SJCRH30 (cell line): ENCODE measurements at places on chromosomes 5 and 9.

DNA sequence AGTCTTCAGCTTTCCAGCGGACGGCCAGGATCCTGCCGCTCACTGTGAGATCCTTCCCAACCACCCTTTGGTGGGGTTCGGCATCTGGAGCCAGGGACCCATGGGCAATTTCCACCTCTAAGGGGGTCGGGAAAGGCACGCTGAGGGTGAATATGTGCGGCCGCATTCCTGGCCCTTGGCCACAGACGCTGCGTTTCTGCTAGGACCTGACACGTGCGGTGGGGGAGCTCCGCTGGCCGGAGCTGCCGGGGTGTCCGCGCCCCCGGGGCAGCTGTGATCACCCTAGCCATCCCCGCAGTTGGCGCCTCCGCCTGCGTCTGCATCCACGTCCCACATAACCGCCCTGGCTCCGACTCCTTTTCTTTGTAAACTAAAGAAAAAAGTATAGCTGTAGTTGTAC, 5.3 kb upstream of the DNAJA1 start:
- no peaks in the 10 kb centered on the region for H3K27me3 ChIP-seq
- peaks cover 6% of the 10 kb centered on the region; the same call in 1 of the 2 replicates for H3K4me1 ChIP-seq
- H3K4me3 ChIP-seq = no peak overlapping the region
- H3K27ac ChIP-seq = no peak overlapping the region

- H3K27me3 ChIP-seq = no peaks in the 10 kb centered on the region
- no peak overlapping the region for H3K27ac ChIP-seq
- H3K4me1 ChIP-seq = peaks cover 26% of the 10 kb centered on the region
- peaks cover 62% of the 10 kb centered on the region for H3K36me3 ChIP-seq
- DNase-seq = no peak
These were observed 6.6 kb upstream of the RMND5B start for GRCh38 chr5:178123966-178124925.

GRCh38 chr5:138953387-138954256, 78.5 kb upstream of the LRRTM2 start:
- no peaks in the 10 kb centered on the region for H3K27me3 ChIP-seq
- H3K27ac ChIP-seq = peak overlapping the region; percentile 50
- H3K4me1 ChIP-seq = peaks cover 44% of the 10 kb centered on the region
- no peaks in the 10 kb centered on the region for H3K36me3 ChIP-seq

DNA sequence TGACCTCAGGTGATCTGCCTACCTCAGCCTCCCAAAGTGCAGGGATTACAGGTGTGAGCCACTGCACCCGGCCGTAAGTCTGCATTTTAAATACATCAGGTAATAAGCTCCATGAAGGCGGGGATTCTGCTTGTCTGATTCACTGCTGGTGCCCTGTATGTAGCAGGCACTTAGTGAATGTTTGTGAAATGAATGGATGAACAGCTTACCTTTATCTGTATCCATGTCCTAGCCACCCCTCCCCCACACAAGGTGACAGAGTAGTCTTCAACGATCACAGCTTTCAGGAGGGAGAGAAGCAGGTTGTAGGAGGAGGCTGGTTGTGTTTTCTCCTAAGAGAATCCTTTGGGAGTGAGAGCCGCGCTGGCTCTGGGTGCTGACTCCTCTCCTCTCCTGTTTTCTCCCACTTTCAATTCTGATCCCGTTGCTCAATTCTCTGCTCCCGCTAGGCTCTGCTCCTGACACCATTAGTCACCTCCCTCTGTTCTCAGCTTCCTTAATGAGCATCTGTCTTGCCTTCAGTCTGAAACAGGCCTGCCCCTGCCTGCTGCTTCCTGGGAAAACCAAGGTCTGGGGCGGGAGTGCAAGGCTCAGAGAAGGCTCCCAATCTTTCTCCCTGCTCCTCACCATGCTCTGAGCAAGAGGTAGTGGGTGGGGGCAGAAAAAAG, 88.8 kb upstream of the CTNNA1 start:
- no peaks in the 10 kb centered on the region for H3K36me3 ChIP-seq
- H3K27ac ChIP-seq = no peak overlapping the region
- no peak overlapping the region for H3K4me3 ChIP-seq
- no peaks in the 10 kb centered on the region for H3K27me3 ChIP-seq

DNA sequence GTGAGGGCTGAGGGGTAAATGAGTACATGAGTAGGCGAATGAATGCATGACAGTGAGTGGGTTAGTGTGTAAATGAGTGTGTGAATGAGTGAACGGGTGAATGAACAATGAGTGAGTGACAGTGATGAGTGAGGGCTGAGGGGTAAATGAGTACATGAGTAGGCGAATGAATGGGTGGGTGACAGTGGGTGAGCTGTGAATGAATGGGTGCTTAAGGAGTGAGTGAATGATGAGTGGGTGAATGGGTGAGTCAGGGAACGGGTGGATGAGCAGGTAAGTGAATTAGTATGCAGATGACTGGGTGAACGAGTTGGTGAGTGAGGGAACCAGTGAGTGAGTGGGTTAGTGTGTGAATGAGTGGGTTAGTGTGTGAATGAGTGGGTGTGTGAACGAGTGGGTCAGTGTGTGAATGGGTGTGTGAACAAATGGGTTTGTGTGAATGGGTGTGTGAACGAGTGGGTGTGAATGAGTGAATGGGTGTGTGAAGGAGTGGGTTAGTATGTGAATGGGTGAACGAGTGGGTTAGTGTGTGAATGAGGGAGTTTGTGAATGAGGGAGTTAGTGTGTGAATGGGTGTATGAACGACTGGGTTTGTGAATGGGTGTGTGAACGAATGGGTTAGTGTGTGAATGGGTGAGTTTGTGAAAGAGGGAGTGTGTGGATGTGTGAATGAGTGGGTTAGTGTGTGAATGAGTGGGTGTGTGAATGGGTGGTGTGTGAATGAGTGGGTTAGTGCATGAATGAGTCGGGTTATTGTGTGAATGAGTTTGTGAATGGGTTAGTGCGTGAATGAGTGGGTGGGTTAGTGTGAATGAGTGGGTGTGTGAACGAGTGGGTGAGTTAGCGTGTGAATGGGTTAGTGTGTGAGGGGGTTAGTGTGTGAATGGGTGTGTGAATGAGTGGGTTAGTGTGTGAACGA, 32.9 kb downstream of the NKD2 start:
- H3K36me3 ChIP-seq = no peaks in the 10 kb centered on the region
- no peak overlapping the region for H3K4me3 ChIP-seq
- H3K27ac ChIP-seq = no peak overlapping the region
- no peaks in the 10 kb centered on the region for H3K4me1 ChIP-seq

DNA sequence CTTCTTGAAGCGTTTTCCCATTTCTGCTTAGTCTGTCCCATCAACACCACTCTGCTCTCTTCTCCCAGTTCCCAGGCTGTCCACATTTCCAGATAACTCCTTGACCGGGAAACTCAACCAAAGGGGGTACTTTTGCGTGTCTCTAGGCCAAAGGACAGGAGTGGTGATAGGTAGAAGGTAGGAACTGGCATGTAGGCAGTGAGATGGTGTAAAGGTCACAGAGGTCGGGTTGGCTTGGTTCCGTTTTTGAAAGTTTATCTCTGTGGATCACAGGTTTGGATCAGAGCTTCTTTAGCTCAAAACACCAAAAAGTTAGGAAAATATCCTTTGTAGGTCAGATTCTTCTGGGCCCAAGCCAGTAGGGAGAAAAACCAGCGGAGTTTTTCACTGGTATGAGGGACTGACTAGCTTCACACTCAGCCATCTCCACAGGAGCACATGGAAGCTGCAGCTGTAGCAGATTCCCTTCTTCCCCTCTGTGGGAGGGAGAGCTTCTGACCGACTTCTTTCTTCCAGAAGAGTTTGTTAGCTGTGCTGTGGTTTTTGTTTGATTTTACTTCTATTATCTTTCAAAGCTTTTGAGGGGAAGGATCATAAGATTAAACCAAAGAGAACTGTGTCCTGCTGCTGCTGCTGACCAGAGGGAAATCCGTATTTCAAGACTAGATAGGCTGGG, 98.4 kb upstream of the DMRT1 start:
- H3K27ac ChIP-seq = no peak overlapping the region
- H3K27me3 ChIP-seq = no peaks in the 10 kb centered on the region
- H3K36me3 ChIP-seq = peaks cover 3% of the 10 kb centered on the region; the same call in 1 of the 2 replicates
- DNase-seq = no peak
- peaks cover 17% of the 10 kb centered on the region for H3K4me1 ChIP-seq

DNA sequence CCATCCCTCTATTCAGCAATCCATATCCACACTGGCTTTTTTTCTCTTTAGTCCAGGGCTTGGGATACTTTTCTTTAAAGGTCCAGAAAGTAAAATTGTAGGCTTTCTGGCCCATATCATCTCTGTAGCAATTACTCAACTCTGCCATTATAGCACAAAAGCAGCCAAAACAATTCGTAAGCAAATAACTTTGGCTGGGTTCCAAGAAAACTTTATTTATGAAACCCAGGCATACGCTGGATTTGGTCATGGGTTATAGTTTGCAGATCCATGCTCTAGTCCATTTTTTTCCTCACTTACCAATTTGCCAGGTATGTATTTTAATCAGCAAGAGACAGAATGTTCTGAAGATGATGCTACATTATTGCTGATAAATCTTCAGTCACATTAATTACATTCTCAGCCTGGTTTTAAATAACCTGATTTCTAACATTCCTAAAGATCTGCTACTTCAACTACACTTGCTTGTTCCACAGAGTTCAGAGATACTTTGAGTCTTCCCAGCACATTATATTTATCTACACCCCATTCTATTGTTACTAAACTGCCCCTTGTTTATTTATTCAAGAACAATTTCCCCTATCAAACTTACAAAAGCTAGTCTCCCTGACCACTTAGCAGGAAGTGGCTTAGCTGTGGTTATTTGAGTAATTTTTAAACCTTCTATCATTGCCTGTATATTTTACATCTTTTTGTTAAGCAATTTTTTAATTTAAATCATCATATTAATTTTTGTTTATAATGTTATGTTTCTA, 161.0 kb downstream of the ISL1 start:
- no peaks in the 10 kb centered on the region; the same call in 1 of the 2 replicates for H3K4me1 ChIP-seq
- no peak overlapping the region for H3K27ac ChIP-seq
- no peak for DNase-seq
- no peaks in the 10 kb centered on the region for H3K27me3 ChIP-seq
- no peaks in the 10 kb centered on the region for H3K36me3 ChIP-seq
- H3K4me3 ChIP-seq = no peak overlapping the region

GRCh38 chr9:111970827-111971226, 74.2 kb downstream of the UGCG start:
- DNase-seq = no peak
- H3K27me3 ChIP-seq = no peaks in the 10 kb centered on the region
- H3K4me3 ChIP-seq = no peak overlapping the region

DNA sequence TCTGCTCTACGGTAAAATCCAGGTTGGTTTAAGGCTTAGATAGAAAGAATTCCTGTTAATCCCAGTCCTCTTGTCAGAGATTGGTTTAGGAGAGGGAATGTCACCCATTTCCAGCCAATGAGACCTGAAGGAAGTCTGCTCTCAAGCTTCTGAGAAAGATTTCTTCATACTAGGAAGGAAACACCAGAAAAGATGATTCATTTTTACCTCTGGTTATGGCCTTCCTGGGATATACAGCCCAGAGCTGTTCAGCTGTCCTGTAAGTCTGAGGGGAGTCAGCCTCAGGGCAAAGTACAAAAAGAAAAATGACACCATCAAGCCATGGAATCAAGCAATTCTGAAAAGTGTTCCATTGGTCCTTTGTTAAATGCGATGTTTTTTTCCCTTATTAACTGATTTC, 18.6 kb upstream of the CFAP95 start:
- 0 out of 2 replicates have a peak, but pooled peaks cover 5% of the 10 kb centered on the region for H3K4me1 ChIP-seq
- peak; percentile 26 for DNase-seq
- H3K36me3 ChIP-seq = no peaks in the 10 kb centered on the region
- no peaks in the 10 kb centered on the region; the same call in 1 of the 2 replicates for H3K27me3 ChIP-seq
- no peak overlapping the region for H3K27ac ChIP-seq

- DNase-seq = no peak
- H3K4me1 ChIP-seq = no peaks in the 10 kb centered on the region
- H3K36me3 ChIP-seq = no peaks in the 10 kb centered on the region; the same call in 1 of the 2 replicates
These were observed 22.0 kb downstream of the SLC36A1 start for GRCh38 chr5:151469386-151469785.

DNA sequence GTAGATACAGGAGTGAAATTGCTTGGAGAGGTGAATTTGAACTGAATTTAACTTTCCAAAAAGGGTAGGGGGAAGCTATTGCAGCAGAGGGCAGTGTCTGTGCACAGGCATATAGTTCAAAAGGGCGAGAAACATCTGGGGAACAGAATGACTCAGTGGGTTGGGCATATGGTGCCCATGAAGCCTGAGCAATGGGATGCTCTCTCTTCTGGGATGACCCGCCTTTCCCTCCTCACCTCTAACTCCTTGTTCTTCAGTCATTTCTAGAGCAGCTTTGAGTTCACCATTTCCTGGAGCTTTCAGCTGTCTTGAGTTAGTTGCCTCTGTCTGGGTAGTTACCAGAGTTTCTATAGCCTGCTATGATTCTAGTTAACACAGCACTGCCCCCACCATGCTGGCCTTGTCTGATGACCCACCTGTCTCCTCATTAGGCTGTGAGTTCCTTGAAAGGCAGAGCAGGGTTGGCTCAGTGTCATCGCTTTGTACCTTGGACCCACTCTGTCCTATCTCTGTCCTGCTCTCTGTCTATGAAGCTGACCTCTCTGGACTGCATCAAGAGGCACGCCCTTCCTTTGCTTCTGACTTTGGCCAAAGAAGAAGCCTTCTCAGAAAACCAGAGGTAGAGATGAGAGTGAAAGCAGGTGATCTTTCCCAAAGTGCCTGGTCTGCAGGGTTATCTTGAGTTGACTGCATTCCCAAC, 299.6 kb upstream of the KLF4 start:
- H3K27me3 ChIP-seq = no peaks in the 10 kb centered on the region
- no peak overlapping the region for H3K4me3 ChIP-seq
- H3K27ac ChIP-seq = no peak overlapping the region
- no peaks in the 10 kb centered on the region for H3K36me3 ChIP-seq
- peaks cover 10% of the 10 kb centered on the region for H3K4me1 ChIP-seq

- peaks cover 4% of the 10 kb centered on the region; the same call in 1 of the 2 replicates for H3K4me1 ChIP-seq
- no peak overlapping the region for H3K4me3 ChIP-seq
- no peak for DNase-seq
- no peaks in the 10 kb centered on the region for H3K27me3 ChIP-seq
These were observed 12.0 kb downstream of the TNC start for GRCh38 chr9:115106001-115106400.

GRCh38 chr9:14251154-14252071, 62.5 kb downstream of the NFIB start:
- H3K4me1 ChIP-seq = peaks cover 29% of the 10 kb centered on the region
- peaks cover 6% of the 10 kb centered on the region; the same call in 1 of the 2 replicates for H3K36me3 ChIP-seq
- H3K27ac ChIP-seq = no peak overlapping the region
- DNase-seq = peak; percentile 52
- no peaks in the 10 kb centered on the region for H3K27me3 ChIP-seq
- no peak overlapping the region for H3K4me3 ChIP-seq

GRCh38 chr9:26331223-26331622, 561.4 kb downstream of the CAAP1 start:
- H3K27me3 ChIP-seq = no peaks in the 10 kb centered on the region
- H3K4me3 ChIP-seq = no peak overlapping the region
- peak; percentile 27 for DNase-seq
- no peak overlapping the region for H3K27ac ChIP-seq
- 0 out of 2 replicates have a peak, but pooled peaks cover 2% of the 10 kb centered on the region for H3K4me1 ChIP-seq

GRCh38 chr9:98341157-98342097, 86.0 kb upstream of the TBC1D2 start:
- H3K36me3 ChIP-seq = no peaks in the 10 kb centered on the region
- H3K27ac ChIP-seq = no peak overlapping the region
- H3K4me1 ChIP-seq = no peaks in the 10 kb centered on the region
- DNase-seq = no peak
